ENCODE measurements at places on chromosomes 3 and 15.

GRCh38 chr15:71231758-71232157 lies 116.5 kb downstream of the THSD4 start:
- no peak for DNase-seq

- no peak for DNase-seq
These were observed 716.2 kb downstream of the DIPK2A start for GRCh38 chr3:144687862-144688261.

DNA sequence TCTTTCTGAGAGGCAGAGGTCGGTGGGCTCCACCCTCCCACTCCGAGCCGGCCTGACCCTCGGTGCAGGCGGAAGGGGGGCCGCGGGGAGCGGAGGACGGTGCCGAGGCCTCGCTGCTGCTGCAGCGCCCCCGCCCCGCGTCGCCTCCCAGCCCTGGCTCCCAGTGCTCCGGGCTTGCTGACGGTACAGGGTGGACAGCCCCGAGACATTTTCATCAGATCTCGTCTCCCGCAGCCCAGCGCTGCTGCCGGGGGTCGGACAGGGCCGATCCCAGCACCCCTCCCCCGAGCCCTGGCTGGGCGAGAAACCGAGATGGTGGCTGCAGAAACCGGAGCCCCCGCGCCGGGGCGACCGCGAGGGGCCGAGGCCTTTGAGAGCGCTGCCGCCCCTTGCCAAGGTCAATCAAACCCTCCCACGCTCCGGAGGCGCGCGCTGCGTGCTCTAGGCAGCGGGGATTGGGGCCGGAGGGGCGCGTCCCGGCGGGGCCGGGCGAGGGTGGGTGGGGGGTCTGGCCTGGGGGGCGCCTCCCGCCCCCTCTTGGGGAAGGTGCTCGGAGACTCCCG lies 42.5 kb downstream of the EPHB3 start:
- no peak for DNase-seq

- no peak for DNase-seq
These were observed 372.7 kb downstream of the EDEM1 start for GRCh38 chr3:5560199-5560598.

DNA sequence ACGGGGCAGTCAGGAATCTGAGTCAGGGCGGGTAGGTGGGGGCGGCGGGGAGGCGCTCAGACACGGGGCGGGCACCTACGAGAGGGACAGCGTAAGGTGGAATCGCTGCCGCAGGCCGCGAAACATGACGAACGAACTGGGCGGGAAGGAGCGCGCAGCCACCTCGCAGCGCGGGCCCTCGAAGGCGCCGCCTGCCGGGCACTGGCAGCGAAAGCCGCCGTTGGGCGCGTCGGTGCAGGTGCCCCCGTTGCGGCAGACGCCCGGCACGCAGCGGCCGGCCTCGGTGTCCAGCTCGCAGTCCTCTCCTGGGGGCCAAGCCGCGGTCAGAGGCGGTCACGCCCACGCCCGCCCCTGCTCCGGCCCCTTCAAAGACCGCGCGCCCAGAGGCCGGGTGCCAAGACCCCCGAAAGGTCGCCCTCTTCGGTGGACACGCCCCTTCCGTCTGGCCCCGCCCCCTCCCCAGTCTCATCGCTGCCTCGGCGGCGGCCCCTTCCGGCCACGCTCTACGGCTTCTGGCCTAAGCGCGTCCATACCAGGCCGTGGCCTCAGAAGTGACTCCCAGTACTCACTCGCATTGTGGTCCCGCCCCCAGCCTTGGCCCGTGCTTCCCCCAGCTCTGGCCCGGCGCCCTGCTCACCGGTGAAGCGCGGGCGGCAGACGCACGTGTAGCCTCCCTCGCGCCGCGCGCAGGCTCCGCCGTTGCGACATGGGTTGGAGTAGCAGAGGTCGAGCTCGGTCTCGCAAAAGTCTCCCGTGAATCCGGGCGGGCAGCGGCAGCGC lies 6.4 kb downstream of the CELSR3 start:
- DNase-seq = no peak

- no peak for DNase-seq
These were observed 232.5 kb upstream of the ST8SIA2 start for GRCh38 chr15:92161039-92161670.

DNA sequence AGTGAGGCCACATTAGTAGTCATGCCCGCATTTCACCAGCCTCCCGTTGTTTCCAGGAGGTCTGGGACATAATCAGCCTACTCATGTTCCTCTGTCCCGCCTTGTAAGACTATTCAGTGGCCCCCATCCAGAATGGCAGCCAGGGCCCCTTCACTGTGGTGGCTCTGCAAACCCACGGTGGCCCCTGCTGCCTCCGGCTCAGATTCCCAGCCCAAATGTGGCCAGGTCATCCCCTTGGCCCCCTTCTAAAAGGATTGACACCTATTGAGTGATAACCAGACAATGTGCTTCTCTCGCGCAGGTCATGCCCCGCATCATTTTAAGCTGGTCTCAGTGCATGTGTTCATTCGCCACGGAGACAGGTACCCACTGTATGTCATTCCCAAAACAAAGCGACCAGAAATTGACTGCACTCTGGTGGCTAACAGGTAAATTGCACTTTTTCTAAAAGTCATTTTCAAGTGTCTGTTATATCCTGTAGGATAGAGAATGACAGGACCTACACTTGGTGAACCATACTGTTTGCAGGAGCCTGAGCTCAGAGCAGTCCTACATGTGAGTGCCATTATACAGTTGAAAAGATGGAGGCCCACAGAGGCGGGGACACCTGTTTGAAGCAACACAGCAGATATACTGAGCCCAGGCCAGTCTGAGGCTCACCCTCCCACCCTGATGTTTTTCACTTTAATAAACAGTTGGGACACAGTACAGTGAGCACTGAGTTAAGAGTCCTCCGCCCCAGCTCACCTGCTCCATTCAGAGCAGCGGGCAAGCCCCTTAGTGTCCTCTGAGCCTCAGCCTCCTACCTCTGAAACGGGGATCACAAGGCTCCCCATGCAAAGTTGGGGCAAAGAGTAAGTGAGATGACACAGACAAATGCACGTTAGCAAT lies 47.7 kb downstream of the PXYLP1 start:
- DNase-seq = no peak

GRCh38 chr15:78264304-78265136 lies at the start of gene DNAJA4:
Gene DNAJA4, plus strand, starts transcription at chr15:78264562. Its CDS starts 202 bp downstream, at chr15:78264764.
- no peak for DNase-seq

- no peak for DNase-seq
These were observed 203.9 kb downstream of the PTPRG start for GRCh38 chr3:61765157-61765876.

DNA sequence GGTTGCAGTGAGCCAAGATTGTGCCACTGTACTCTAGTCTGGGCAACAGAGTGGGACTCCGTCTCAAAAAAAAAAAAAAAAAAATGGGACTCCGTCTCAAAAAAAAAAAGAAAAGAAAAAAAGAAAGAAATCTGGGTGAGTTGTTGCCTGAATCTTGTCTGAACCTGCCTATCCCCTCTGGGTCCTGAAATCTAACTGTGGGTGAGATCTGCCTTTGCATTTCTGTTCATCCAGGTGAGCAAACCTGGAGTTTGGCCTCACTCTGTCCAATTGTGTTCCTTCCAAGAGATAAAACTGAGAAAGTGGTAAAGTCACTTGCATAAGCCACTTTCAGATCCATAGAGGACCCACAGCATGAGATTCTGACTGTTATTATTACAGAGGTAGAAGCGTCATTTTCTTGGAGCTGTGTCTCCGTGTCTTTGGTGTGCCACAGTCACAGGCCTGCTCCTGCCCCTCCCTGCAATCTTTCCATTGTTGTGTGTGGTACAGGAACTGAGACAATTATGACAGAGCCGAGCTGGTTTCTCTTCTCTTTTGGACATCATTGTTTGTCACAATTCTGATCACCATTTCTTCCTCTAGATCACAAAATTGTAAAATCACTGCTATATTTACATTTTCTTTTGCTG lies 235.9 kb downstream of the LPP start:
- DNase-seq = peak; percentile 52

DNA sequence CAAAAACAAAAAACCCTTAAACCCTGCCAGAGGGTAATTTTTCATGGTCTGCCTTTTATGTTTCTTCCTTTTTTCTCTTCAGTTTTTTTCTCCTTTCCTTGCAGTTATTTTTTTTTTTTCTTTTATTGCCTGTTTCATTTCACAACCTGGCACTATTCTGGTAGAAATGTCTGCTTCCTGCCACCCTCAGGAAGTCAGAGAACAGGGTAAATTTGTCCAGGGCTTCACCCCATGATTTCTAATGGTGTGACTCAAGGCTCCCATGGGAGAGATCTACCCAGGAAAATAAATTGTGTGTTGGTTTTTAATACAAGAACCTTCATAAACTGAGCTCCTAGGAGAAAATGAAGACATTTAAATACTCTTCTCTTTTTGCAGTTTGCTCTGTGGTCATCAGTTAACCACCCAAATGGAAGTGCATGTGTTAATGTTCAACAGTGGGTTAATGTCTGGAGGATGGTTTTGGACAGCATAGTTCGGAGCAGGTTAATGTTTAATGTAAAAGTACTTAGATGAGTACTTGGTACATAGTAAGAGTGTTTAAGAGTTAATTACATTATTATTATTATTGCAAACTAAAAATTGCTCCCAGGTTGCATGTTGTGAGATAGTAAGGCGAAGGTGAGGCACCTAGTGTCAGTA lies 45.9 kb downstream of the CGNL1 start:
- DNase-seq = no peak

- DNase-seq = no peak
These were observed 33.7 kb upstream of the VILL start for GRCh38 chr3:37956723-37957538.

DNA sequence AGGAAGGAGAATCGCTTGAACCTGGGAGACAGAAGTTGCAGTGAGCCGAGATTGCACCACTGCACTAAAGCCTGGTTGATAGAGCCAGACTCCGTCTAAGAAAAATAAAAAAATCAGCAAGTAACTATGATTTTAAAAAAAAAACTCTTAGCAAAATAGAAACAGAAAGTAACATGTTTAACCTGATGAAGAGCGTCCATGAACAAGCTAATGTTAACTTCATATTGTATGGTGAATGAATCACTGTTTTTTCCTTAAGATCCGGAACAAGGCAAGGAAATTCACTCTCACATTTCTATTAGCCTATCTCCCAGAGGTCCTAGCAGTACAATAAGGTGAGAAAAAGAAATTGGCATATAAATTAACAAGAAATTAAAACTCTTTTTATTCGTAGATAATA lies 69.0 kb downstream of the RFX7 start:
- no peak for DNase-seq

DNA sequence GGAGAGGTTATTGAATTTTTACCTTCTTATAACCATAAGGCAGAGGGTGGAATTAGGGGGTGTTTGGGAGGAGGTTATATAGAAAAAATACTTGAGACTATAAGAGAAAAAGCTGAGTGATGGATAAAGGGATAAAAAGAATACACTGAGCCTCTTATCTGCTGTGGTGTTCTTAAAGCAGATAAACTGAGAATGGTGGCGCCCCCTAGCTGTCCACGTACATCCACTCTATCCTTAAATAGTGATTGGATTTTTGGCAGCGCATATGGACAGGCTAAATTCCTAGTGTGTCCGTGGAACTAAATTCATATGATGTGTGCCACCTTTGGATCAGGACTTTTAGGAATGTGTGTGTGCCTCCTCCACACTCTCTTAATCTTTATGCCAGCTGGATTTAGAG lies 121.1 kb downstream of the OXSM start:
- DNase-seq = no peak

- DNase-seq = no peak
These were observed 38.1 kb downstream of the LRTM1 start for GRCh38 chr3:54889731-54890130.

- DNase-seq = no peak
These were observed 63.4 kb downstream of the PDIA5 start for GRCh38 chr3:123130079-123130750.

GRCh38 chr3:152259468-152259867 lies 9.3 kb upstream of the MBNL1 start:
- no peak for DNase-seq

- no peak for DNase-seq
These were observed 97.4 kb downstream of the ST6GAL1 start for GRCh38 chr3:187027531-187028278.

DNA sequence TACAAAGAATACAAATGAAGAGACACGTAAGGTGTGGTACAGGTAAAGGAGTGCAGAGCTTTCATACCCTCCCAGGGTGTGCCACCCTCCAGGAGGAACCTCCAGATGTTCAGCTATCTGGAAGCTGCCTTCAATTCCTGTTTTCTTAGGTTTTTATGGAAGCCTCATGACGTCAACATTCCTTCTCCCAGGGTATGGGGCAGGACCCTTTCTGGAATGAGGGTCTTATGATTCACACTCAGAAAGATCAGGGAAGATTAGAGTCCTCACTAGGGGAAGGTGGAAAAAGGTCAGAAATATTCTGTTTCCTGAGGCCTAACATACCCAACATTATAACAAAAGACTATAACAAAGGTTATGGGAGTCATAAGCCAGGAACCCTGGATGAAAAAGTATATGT lies 99.8 kb upstream of the PLCL2 start:
- DNase-seq = no peak

DNA sequence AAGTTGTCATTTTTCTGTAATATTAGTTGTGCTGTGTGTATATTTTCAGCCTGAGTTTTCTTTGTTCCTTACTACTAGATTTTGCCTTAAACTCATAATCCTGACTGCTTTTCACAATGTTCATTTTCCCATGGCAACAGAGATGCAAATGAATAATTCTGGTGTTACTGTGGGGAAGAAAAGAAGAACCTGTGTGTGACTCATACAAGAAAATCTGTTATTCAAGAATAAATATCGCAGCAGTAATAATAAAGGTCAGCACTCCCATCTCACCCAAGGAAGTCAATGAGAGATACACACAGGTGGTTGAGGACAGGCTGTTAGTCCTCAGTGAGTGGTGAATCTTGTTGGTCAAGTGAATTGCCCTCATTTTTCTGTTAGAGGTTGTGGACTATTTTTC lies 656.6 kb upstream of the NAALADL2 start:
- no peak for DNase-seq

DNA sequence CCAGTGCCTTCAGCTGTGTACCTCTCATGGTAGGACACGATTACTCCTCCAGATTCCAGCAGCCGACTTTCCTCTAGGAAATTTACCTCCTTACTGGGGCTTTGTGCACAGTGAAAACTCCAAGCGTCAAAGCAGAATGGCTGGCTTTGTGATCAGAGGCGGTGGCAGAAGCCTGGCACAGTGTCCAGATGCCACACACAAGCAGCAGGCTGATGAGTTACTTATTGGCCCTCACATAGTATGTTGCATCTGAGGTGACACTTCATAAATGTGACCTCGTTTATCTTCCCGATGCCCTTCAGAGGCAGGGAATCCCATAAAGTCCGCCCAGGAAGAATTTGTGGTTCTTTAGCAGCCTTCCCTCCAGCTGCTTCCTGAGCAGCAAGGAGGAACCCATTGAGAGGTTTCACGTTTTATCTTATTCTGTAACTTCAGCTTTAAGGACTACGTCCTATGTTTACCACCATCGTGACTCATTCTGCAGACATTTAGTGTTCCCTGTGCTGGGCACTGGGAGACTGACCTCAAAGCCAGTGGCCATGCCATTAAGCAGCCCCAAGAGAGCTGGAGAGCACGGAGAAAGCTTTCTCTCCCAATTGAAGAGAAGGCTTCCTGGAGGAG lies 107.1 kb upstream of the C15orf61 start:
- no peak for DNase-seq

DNA sequence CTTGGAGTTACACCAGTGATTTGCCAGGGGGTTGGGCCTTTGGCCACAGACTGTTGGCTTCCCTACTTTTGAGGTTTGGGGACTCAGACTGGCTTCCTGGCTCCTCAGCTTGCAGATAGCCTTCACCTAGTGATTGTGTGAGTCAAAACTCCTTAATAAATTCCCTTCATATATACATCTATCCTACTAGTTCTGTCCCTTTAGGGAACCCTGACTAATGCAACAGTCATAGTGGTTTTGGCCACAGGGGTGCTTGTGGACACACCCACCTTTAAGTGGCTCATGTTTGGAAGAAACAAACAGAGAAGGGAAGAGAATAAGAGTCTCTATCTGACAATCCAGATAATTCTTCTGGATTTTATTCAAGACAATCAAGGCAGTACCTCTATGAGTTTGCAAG lies 457.7 kb downstream of the EPHA3 start:
- no peak for DNase-seq

All from SIG-M5 (cell line).